Cerebellar nuclear complex (tissue), 1 donor: ENCODE measurements at places on chromosomes 4 and X.

DNA sequence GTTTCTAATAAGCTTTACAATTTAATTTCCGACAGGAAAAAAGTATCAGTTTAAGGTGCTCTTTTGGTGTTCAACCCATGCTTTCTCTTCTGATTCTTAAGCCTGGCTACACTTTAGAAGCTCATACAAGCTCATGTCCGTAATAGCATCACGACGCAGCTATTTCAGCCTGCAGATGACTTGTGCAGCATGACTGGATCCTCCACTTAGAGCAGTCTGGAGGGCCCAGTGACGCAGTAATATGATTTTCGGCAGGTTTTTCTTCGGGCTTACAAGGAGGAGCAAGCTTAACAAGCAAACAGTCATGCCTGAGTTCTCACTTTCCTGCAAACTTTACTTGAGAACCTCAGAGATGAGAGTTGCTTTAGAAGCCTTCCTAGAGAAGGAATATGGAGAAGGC is 85.3 kb upstream of the MAML3 start:
- DNase-seq, result no peak

GRCh38 chr4:6619116-6619465 is 21.4 kb upstream of the MRFAP1 start:
- no peak for DNase-seq

DNA sequence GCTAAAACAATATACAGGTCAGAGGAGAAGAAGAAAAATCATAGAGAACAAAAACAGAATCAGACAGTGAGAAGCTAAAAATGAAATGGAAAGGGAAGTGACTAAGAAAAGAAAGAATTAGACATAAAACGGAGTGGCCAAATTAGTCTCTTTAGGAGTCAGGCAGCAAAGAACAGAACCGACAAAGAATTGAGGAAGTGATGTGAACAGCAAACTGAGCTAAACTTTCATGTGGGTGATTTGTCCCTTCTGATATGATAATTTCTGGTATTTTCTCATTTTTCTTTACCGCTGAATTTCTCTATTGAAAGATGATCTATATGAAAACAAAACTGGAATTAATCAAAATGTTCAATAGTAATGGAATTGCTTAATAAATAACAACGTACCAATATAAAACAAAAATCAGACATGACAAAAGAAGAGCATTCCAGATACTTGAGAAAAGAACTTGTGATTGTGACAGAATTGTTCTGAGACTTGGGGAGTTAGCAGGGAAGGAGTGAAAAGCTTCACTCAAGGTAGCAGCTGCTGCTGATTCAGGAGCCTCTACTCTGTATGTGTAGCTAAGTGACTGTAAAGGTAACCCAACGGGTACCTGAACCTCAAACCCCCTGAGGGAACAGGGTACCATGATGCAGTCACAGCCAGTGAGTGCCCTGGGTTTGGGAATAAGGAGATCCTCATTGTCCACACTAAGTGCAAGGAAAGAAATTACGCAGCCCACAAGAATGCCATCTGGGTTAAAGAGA is 8.8 kb downstream of the TAPT1 start:
- no peak for DNase-seq

DNA sequence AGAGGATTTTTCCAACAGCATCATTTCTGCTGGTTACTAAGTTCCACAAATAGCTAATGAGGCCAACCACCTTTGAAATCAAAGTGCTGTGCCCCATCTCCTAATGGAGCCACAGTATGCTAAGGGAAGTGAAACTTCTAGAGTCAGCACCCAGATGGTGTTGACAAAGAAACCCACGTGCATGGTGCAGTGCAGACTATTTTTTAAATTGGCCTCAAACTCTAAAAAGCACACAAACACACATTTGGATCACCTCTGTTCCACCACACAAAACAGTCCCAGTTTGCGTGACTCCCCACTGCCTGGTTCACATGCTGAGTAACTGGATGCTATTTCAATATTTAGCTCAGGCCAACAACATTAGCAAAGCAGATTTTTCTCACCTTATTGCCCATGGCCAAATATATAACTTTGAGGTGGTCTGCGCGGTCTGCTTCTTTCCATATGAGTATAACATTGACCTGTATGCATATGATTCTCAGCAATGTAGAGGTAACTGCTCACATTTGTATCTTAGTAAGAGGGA is 69.9 kb downstream of the AMELX start:
- no peak for DNase-seq

- no peak for DNase-seq
Observed at GRCh38 chrX:41720125-41720779, 3.7 kb upstream of the GPR82 start.

DNA sequence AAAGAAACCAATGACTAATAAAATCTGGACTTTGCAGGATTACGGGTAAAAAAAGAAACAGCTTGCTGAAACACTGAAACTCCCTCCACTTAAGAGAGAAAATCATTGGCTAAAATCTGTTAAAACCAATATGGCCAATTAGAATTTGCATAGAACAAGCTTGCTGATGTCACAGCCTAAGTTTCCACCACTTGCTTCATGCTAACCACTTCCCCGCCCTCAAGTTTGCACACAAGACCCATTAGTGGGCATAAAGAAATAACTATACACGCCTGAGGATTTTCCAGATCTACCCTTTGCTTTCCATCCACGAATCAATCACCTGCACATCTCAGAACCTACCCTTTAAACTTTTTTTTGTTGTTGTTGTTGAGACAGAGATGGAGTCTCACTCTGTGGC is 42.7 kb upstream of the PHEX start:
- no peak for DNase-seq

GRCh38 chr4:169079942-169080827 is 70.1 kb upstream of the CBR4 start:
- DNase-seq, result no peak

DNA sequence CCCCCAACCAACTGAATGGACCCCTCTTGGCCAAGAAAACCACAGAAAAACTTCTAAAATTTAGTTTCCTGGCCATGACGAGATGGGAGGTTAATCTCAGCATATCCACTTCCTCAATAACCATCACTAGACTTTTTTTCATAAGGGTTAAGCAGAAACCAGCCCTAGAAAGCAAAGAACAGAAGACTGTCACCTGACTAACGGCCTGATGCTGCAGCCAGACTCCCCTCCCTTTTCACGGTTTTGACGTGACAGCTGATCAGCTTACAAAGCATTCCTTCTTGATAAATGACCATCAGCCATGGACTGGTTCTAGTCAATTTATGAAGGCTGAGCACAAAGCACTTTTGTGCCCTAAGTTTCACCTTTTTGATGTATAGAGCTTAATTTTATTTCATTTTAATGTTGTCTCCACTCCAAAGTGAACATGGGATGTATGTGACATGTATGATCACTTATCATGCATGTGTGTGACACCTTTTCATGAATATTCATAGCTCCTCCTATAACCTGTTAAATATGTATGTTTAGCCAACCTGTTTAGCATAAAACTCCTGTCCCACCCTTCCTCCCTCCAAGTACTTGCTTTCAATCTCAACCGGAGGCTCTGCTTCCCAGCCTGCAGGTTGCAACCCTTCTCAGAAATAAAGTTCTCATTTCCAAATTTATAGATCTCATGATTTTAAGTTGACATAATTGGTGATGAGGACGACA is 56.3 kb downstream of the SERTM2 start:
- DNase-seq, result no peak

DNA sequence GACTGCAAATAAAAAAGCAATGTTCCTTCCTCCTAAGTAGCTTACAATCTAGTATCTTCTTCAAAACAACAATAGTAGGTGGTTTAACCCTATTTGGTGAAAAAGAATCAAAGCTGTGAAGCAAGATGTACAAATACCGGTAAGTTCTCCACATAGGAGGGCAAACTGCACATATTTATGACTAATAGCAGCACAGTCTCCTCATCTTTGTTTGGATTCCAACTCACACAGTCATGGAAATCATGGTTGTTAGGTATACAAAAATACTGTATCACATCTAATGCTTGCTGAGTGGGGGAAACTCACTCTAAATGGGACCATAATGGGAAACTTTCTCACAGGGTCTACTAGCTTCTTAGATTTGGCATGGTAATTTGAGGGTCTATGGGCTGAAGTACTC is 597.2 kb downstream of the INPP4B start:
- no peak for DNase-seq

DNA sequence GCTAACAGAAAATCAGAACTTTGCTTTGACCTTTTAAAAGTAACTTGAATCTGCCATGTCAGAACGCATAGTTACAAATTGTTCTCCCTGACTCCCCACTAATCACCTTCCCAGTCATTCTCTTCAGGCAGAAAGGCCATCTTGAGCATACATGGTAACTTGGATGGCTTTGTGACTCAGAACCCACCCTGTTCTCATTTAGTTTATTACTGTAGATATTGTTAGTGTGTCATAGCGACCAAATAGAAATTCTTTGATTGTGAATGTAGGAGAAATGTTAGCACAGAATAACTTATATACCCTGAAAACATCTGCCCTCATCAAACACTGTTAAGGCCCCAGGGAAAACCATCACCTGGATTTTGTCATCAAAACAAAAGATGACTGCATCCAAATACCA is 382.0 kb downstream of the MAGEB5 start:
- DNase-seq, result no peak

- no peak for DNase-seq
Observed at GRCh38 chrX:153769158-153769864, 5.3 kb downstream of the PLXNB3 start.

- no peak for DNase-seq
Observed at GRCh38 chr4:184573701-184574100, 75.5 kb downstream of the CASP3 start.

GRCh38 chrX:39654952-39655351 is 442.8 kb downstream of the BCOR start:
- no peak for DNase-seq

DNA sequence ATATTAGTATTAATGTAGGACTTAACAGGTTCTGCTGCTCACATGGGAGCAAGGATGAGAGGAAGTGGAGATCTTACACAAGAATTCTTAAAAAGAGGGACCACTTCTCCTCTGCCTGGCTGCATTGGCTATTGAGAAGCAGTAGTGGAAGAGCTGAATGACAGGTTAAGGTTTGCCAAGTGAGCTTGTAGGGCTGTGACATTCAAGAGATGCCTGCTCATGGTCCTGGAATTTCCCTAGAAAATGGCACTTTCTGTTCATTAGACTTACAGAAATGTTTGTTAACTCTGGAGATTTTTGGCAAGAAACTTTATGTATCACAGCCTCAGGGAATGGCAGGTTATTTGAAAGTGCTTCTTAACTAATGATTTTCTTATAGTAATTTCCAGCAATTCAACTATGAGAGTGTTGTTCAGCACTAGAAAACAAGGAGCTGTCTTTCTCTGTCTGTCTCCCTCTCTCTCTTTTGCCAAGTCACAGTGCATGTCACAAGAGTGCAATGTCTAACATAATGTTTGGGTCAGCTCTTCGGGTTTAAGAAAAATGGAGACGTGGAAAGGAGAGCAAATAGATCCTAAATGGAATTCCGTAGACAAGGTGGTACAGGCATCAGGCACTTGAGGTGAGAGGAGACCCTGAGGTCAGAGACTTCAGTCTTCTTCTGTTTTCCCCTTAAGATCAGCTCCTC is 8.3 kb upstream of the NAP1L5 start:
- no peak for DNase-seq

- DNase-seq, result no peak
Observed at GRCh38 chr4:96524311-96524875, 684.5 kb downstream of the PDHA2 start.

DNA sequence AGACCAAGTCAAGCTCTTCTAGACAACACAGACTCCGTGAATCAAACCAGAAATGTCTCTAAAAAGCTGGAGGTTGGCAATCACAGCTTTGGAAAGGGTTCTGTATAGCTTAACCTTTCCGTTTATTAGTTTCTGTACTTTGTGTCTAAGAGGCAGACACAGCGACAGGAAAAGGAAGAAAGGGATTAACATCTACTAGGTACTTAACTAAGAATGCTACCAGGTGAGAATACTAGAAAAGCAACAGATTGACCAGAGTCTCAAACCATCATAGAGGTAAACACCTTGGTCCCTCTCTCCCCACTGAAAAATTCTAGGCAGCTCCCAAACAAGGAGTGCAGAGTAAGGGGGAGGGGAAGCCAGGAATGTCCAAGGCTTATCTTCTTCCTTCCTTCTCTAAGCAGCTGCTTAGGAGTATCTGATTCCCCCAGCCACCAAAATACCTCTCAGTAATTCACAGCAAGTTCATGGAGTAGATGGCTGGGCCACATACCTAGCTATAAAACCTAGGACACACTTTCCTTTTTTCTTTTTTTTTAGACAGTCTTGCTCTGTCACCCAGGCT is 80.8 kb downstream of the APBB2 start:
- no peak for DNase-seq

DNA sequence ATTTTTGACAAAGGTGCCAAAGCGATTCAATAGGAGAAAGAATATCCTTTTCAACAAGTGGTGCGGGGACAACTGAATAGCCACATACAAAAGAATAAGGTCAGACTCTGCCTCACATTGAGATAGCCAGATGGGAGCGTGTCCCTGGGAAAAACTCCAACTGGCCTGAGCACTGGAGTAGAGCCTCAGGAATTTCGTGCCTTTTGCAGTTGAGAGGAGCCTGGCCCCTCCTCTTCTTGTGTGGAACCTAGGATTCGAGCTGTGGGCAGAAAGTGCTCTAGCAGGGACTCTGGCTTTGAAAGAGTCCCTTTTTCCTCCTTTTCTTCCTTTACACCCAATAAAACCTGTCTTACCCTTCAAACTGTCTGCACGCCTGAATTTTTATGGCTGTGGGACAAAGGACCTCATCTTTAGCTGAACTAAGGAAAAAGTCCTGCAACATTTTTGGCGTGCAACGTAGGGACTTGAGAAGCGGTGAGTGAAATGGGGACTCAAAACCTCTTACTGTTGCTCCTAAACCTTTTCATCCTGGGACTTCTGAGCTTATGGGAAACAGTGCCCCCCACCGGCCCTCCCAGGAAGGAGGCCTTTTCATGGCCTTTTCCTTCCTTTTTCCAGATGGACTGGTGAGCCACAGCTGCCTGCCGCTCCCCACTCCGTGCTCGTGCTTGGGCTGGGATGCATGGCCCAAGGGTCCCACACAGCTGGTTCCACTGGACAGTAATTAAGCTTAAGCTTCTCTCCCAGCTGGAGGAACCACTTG is 68.6 kb downstream of the BMP15 start:
- DNase-seq, result peak; percentile 8

- no peak for DNase-seq
Observed at GRCh38 chr4:81796790-81797528, 325.3 kb upstream of the RASGEF1B start.

DNA sequence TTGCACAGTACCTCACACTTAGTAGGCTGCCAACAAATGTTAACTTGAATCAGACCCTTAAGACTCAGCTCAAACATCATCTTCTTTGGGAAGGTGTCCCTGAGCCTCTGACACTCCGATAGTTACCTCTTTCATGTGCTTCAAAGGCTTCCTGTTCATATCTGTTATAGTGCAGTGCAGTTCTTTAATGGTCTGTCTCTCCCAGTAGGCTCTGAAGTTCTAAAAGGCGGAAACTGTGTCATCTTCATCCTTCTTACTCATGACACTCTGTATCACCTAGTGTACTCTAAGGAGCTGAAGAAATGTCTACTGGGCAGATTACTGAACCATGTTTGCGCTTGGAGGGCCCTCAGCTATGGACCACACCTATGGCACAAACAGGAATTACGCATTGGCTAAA is 2.1 kb upstream of the DIAPH2 start:
- no peak for DNase-seq
